Hematopoietic multipotent progenitor cell (in vitro differentiated cells): ENCODE measurements at places on chromosomes 7 and 10.

GRCh38 chr7:4022265-4022664 is 659.8 kb upstream of the FOXK1 start:
- DNase-seq, result no peak

- DNase-seq, result no peak
These were observed 62.4 kb downstream of the EEPD1 start for GRCh38 chr7:36215457-36215765.

DNA sequence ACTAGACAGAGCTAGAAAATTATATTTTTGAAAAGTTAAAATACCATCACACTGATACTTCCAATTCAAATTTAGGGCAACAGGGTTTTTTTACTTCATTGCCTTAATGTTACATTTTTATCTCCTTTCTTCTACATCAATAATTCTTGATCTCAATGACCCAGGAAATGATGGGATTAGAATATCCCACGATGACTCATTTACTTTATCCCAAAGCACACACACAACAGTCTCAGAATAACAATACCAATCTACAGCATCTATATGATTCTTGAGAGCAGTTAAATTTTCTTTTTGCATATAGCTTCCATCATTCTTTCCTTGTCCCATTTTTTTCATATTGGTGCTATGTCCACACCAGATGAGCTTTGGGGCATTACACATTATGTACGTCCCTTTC is 98.4 kb upstream of the EEPD1 start:
- no peak for DNase-seq

GRCh38 chr7:123715198-123715597 is 33.6 kb downstream of the WASL start:
- DNase-seq, result no peak

DNA sequence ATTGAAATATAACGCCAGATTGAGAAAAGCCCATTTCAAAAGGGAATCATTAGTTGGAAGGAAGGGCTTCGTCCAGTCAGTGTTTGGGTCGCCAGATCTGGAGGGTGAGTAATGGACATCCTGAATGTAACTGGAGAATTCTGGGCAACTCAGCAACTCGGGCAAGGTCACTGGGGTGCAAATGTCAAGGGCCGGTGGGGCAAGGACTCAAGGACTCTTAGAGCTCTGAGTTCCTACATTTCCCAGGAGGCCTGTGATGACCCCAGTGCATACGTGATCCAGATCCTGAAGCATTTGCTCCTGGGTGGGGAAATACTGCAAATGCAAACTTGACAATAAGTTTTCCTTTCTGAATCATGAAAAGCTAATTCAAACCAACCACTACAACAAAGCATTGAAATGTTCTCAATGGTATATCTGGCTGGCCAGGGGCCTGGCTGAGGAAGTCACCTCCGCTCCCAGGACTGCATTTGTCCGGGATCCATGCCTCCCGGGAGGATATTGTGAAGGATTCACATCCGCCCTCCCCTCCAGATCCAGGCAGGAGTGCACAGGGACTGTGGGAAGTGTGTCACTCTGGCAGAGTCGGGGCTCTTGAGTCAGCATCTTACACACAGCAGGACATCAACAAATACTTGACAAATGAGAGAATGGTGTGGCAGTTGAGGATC is 164.0 kb downstream of the FANK1 start:
- no peak for DNase-seq

- no peak for DNase-seq
These were observed 16.6 kb downstream of the BAG3 start for GRCh38 chr10:119667562-119668328.

- DNase-seq, result no peak
These were observed 77.1 kb downstream of the LHPP start for GRCh38 chr10:124538706-124539105.

DNA sequence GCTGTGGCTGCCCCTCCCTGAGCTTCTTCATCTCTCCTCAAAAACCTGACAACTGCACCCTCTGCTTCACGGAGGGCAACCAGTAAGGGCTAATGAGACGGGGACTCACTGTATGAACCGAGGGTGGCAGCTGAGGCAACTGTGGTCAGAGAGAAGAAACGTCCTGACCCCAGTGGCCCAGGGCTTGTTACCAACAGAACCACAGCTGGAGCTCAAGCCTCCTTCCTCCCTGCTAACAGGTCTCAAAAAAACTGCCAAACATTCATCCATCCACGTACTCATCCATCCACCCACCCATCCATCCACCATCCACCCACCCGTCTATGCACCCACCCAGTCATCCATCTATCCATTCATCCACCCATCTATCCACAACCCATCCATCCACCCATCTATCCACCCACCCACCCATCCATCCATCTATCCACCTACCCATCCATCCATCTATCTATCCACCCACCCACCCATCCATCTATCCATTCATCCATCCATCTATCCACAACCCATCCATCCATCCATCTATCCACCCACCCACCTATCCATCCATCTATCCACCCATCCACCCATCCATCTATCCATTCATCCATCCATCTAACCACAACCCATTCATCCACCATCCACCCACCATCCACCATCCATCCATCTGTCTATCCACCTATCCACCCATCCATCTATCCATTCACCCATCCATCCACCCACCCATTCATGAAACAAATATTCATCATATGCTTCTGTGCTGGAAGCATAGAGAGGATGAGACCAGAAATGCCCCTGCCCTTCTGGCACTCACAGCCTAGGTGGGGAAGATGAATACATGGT is 111.7 kb downstream of the PDGFA start:
- DNase-seq, result no peak

DNA sequence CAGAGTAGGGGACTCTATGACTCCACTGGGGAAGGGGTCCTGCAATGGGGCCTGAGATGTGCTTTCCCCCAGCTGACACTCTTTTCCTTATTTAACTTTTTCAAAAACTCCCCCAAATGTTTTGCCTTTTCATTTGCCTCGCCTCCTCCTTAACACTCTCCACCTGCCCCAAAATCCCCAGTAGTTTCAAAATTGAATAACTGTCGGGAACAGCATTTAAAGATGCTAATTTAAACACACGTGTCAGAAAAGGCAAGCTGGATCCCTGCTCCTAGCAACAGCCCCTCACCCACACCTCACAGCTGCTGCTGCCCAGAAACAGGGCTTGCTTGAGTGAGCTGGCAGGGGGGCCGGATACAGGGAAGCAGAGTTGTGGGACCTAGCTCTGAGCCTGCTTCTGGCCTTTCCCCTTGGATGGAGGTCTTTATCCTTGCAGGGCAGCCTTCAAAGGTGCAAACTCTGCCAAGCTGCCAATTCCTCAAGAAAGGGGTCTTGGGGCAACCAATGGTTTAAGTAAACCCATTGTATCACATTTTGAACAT is 115.3 kb downstream of the KCNMA1 start:
- no peak for DNase-seq

DNA sequence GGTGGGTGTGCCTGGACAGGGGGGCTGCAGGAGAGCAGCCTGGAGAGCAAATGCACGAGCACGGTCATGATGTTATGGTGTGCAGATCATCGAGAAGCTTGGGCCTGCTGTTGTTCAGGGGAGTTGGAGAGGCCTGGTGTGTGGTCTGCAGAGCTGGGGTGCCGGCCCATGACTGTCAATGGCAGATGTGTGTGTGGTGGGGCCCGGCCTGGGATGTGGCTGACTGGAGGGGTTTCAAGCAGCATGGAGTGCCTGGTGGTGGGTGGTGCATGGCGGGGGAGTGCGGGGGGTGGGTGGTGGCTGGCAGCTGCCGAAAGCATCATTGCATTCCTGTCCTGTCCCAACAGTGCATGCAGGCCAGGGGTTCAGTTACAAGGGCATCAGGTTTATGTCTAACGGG is 122.6 kb downstream of the DOCK1 start:
- DNase-seq, result no peak

DNA sequence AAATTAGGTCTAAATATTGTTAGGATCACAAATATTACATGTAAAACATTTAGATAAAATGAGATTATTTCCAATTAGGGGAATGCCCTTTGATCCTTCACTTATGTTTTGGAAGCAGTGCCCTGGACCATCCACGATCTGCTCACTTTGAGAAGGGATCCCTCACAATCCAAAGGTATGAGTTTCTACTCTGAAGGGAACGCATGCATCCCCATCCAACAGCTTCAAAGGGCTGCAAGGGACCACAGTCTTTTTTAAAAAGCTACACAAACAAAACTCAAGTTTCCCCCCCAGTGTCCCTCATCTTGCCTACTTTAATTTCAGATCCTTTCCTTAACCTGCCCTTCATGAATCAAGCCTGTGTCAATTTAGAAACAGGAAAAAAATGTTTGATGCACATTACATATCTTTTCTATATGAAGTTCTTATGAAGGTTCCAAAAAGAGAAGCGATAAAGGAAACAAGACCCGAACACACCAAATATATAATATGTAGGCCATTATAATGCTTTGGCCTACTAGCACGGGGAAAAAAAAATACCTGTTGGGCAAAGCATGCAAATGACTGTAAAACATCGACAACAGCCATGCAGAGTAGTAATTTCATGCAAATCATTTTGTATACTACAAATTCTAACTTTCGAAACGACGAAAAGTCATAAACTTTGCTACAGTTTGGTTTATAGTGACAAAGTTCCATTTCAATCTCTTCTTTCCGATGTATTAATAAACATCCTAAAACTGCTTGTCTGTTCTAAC is 2.0 kb downstream of the EIF3A start:
- no peak for DNase-seq

- no peak for DNase-seq
These were observed 34.5 kb downstream of the SRRM3 start for GRCh38 chr7:76236224-76236623.

DNA sequence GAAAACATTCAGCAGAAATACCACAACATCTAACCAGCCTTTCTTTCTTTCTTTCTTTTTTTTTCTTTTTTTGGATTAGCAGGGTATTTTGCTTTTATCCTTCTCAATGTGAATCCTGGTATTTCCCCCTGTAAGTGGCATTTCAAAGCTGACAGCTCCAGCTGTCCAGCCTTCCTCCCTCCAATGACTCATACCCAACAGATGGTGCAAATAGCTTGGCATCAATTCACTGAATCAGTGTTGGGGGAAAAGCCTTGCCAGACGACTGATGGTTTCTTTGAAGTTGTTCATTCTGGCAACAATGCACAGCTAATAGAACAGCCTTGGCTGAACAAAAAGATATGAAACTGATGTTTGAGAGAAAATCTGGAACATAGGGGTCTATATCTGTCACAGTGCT is 316.8 kb upstream of the STEAP1 start:
- no peak for DNase-seq

DNA sequence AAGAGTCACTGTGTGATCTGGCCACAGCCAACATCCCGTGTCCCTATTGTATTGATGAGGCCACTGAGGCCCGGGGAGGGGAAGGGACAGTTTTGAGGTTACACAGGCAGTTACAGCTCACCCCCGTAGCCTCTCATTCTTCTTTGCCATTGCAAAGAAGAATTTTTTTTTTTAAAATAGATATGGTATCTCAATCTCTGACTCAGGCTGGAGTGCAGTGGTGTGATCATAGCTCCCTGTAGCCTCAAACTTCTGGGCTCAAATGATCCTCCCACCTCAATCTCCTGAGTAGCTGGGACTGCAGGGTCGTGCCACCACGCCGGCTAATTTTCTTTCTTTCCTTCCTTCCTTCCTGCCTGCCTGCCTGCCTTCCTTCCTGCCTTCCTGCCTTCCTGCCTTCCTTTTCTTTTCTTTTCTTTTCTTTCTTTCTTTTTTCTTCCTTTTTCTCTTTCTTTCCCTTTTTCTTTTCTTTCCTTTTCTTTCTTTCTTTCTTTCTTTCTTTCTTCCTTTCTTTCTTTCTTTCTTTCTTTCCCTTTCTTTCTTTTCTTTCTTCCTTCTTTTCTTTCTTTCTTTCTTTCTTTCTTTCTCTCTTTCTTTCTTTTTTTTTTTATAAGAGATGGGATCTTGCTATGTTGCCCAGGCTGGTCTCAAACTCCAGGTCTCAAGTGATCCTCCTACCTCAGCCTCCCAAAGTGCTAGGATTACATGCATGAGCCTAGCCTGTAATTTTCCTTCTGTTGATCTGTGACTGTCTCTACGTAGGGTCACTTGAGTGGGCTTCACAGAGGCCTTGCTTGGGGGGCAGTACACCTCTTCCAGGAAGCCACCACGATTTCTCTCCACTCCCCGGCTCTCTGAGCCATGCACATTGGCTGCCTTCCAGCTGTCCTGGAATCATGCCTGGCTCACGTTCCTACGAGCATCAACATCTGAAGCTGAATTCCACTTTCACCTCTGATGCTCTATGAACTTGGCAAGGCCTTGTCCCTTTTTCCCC is 31.3 kb downstream of the TMEM270 start:
- no peak for DNase-seq

DNA sequence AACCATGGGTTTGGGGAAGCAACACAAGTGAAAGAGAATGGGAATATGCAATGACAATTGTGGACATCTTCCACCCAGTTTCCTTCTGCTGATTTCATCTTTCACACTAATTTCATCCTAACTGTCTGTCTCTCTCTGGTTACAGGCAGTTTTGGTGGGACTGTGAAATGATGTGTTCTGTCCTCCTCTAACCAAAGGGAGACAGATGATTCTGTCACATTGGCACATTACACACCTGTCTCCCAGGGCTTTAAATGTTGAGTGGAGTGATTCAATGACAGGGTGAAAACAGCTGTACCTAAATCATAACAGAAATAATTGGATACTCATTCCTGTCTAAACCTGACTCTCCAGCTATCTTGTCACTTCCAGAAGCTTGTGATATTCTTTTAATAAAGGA is 60.0 kb downstream of the DGKB start:
- DNase-seq, result no peak

GRCh38 chr10:71536332-71536731 is 139.6 kb downstream of the CDH23 start:
- DNase-seq, result no peak

GRCh38 chr10:125103924-125104323 is 56.4 kb downstream of the CTBP2 start:
- no peak for DNase-seq

DNA sequence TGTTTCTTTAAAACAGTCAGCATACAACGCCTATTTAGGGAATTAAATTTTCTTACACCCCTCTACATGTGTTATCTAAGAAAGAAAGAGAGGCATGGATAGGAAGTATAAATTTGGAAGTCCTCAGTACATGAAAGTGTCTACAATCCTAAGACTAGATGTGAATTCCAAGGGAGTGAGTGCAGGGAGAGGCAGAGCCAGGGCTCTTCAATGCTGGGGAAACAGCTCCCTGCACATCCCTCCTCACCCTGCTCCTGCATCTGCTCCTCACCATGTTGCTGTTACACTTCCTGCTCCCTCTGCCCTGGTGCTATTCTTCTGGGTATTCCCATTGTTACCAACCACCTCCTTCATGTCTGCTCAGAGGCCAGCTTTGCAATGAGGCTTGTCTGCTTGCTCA is 229.1 kb upstream of the AKR1E2 start:
- DNase-seq, result no peak

- DNase-seq, result no peak
These were observed 91.7 kb downstream of the SLC25A40 start for GRCh38 chr7:87784424-87784823.
